ENCODE measurements at places on chromosomes 11 and 22.

GRCh38 chr22:25645964-25646363 lies 81.5 kb downstream of the GRK3 start:
- H3K27ac ChIP-seq: no peak overlapping the region
- H3K4me1 ChIP-seq: no peaks in the 10 kb centered on the region
- no peaks in the 10 kb centered on the region for H3K27me3 ChIP-seq
- DNase-seq: no peak
- no peaks in the 10 kb centered on the region for H3K36me3 ChIP-seq

- no peak overlapping the region for H3K27ac ChIP-seq
- peaks cover 19% of the 10 kb centered on the region for H3K36me3 ChIP-seq
- no peaks in the 10 kb centered on the region for H3K27me3 ChIP-seq
- H3K4me1 ChIP-seq: no peaks in the 10 kb centered on the region
- H3K4me3 ChIP-seq: no peak overlapping the region
Measured at GRCh38 chr22:18088825-18089568, 11.2 kb downstream of the PEX26 start.

GRCh38 chr11:101090679-101091270 lies 38.8 kb downstream of the PGR start:
- no peaks in the 10 kb centered on the region for H3K36me3 ChIP-seq
- DNase-seq: no peak
- no peak overlapping the region for H3K4me3 ChIP-seq
- H3K4me1 ChIP-seq: no peaks in the 10 kb centered on the region
- no peaks in the 10 kb centered on the region for H3K27me3 ChIP-seq

GRCh38 chr11:71548716-71549151 lies 514 bp downstream of the KRTAP5-9 start:
- H3K27ac ChIP-seq: no peak overlapping the region
- no peak overlapping the region for H3K4me3 ChIP-seq

DNA sequence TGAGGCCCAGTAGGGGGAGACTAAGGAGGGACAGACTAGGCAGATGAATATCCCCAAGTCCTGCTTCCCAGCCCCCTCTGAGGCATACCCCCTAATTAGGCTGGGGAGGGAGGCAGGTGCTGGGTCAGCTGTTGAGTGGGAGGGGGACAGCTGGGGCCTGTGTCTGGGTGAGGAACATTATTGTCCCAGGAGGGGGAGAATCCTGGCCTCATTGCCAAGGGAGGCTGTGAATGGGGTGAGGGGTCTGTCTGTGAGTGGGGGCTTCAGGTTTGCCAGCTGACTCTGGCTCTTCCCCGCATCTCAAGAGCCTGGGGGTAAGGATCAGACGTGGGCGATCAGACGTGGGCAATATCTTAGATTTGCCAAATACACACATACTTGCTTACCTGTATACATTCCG lies 2.1 kb downstream of the INPPL1 start:
- no peaks in the 10 kb centered on the region for H3K27me3 ChIP-seq
- peaks cover 18% of the 10 kb centered on the region for H3K4me1 ChIP-seq
- no peak overlapping the region for H3K4me3 ChIP-seq
- H3K36me3 ChIP-seq: peaks cover 24% of the 10 kb centered on the region
- DNase-seq: no peak

- no peaks in the 10 kb centered on the region for H3K36me3 ChIP-seq
- no peak overlapping the region for H3K27ac ChIP-seq
- no peak overlapping the region for H3K4me3 ChIP-seq
Measured at GRCh38 chr22:38966942-38967341, 9.5 kb downstream of the APOBEC3A start.

DNA sequence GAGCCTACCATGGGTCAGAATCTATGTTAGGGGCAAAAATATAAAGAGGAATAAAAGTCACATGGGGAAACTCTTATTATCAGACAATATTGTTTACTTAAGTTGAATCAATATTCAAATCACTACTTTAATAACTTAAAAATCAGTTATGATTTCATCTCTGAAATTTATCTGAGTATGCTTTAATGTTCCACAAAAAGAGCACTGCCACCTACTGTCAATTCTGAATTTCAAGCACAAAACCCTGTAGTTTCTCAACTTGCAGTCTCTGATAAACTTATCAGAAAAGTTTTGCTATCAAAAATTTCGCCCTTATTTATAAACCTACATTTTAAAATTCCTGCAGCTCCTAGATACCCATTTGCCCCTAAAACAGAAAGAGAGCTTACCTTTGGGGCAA lies 47.3 kb downstream of the RDX start:
- H3K27ac ChIP-seq: no peak overlapping the region
- no peaks in the 10 kb centered on the region for H3K27me3 ChIP-seq
- H3K4me1 ChIP-seq: no peaks in the 10 kb centered on the region

- H3K36me3 ChIP-seq: no peaks in the 10 kb centered on the region
- no peak overlapping the region for H3K27ac ChIP-seq
- H3K27me3 ChIP-seq: no peaks in the 10 kb centered on the region
- no peaks in the 10 kb centered on the region for H3K4me1 ChIP-seq
- H3K4me3 ChIP-seq: no peak overlapping the region
Measured at GRCh38 chr11:130092661-130093060, 23.0 kb downstream of the APLP2 start.

DNA sequence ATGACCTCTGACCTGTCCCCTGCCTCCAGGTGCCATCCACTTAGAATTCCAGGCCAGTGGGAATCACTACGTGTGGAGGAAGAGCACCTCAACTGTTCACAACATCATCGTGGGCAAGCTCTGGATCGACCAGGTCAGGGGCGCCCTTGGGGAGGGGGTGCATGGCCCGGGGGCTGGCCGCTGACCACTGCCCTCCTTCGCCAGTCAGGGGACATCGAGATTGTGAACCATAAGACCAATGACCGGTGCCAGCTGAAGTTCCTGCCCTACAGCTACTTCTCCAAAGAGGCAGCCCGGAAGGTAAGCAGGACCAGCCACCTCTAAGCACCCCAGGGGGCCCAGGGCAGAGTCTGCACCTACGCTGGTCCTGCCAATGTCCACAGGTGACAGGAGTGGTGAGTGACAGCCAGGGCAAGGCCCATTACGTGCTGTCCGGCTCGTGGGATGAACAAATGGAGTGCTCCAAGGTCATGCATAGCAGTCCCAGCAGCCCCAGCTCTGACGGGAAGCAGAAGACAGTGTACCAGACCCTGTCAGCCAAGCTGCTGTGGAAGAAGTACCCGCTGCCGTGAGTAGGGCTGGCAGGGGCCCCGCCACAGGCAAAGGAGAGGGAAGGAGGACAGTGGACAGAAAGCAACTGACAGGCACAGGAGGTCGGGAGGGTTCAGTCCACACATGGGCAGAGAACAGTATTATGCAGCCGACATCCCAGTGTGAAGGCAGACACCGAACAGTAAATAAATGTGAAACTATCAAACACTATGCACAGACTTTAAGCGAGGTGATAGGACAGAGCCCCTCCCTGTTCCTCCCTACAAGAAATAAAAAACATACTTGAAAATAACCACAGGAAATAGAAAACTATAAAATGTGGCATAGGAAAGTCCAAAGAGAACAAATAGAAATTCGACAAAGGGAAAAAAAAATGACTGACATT lies 74.9 kb downstream of the MORC2 start:
- H3K27ac ChIP-seq: no peak overlapping the region
- peaks cover 17% of the 10 kb centered on the region for H3K4me1 ChIP-seq
- H3K36me3 ChIP-seq: no peaks in the 10 kb centered on the region

GRCh38 chr22:29580200-29580810 lies 608 bp downstream of the NIPSNAP1 start:
- peak overlapping the region; percentile 65 for H3K27ac ChIP-seq
- no peaks in the 10 kb centered on the region for H3K36me3 ChIP-seq
- peaks cover 5% of the 10 kb centered on the region for H3K4me1 ChIP-seq
- DNase-seq: no peak
- H3K27me3 ChIP-seq: no peaks in the 10 kb centered on the region

DNA sequence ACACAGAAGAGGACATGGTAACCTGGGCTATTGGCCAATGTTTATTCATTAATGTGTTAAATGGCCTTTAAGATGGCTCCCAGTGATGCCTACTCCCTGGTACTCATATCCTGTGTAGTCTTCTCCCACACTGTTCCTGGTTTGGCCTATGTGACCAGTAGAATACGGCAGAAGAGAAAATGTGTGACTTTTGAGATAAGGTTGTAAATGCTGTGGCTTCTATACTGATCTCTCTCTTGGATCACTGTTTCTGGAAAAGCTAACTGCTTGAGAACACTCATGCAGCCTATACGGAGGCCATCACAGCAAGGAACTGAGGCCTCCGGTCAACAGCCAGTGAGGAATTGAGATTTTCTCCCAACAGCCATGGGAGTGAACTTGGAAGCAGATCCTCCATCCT lies 24.1 kb downstream of the MAML2 start:
- DNase-seq: no peak
- H3K4me3 ChIP-seq: no peak overlapping the region
- no peak overlapping the region for H3K27ac ChIP-seq
- H3K27me3 ChIP-seq: no peaks in the 10 kb centered on the region

- no peaks in the 10 kb centered on the region for H3K27me3 ChIP-seq
- H3K4me3 ChIP-seq: no peak overlapping the region
- H3K36me3 ChIP-seq: no peaks in the 10 kb centered on the region
- DNase-seq: no peak
- H3K27ac ChIP-seq: no peak overlapping the region
- H3K4me1 ChIP-seq: no peaks in the 10 kb centered on the region
Measured at GRCh38 chr11:111393585-111393984, 14.5 kb upstream of the POU2AF1 start.

DNA sequence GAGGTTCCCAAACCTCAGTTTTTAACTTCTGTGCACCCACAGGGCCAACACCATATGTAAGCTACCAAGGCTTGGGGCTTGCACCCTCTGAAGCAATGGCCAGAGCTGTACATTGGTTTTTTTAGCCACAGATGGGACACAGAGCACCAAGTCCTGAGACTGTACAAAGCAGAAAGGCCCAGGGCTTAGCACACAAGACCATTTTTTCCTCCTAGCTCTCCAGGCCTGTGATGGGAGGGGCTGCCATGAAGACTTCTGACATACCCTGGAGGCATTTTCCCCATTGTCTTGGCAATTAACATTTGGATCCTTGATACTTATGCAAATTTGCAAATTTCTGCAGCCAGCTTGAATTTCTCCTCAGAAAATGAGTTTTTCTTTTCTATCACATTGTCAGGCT lies 23.4 kb downstream of the CNTF start:
- H3K27me3 ChIP-seq: no peaks in the 10 kb centered on the region
- no peaks in the 10 kb centered on the region for H3K36me3 ChIP-seq
- no peak for DNase-seq
- peaks cover 4% of the 10 kb centered on the region for H3K4me1 ChIP-seq

DNA sequence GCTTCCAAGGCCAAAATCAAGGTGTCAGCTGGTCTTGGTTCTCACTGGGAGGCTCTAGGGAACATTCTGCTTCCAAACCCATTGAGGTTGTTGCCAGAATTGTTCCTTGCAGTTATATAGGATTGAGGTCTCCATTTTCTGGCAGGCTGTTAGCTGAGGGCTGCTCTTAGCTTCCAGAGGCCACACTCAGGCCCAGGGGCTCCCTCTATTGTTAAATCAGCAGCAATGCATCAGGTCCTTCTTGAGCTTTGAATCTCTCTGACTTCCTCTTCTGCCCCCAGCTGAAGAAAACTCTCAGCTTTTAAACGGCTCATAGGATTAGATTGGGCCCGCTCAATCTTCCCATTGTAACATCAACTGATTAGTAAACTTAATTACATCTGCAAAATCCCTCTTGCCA lies 39.3 kb upstream of the BSX start:
- H3K27me3 ChIP-seq: no peaks in the 10 kb centered on the region
- H3K27ac ChIP-seq: no peak overlapping the region
- H3K4me1 ChIP-seq: no peaks in the 10 kb centered on the region
- no peak overlapping the region for H3K4me3 ChIP-seq
- DNase-seq: peak; percentile 18

GRCh38 chr22:19962909-19963806 lies 21.5 kb upstream of the TXNRD2 start:
- no peak overlapping the region for H3K27ac ChIP-seq
- no peaks in the 10 kb centered on the region for H3K27me3 ChIP-seq
- no peak for DNase-seq
- H3K4me3 ChIP-seq: no peak overlapping the region
- peaks cover 10% of the 10 kb centered on the region for H3K4me1 ChIP-seq
- peaks cover 16% of the 10 kb centered on the region for H3K36me3 ChIP-seq

- no peak overlapping the region for H3K4me3 ChIP-seq
- DNase-seq: no peak
- peaks cover 25% of the 10 kb centered on the region for H3K36me3 ChIP-seq
Measured at GRCh38 chr22:24095826-24096757, 85.0 kb downstream of the CABIN1 start.

All from CD8-positive, alpha-beta memory T cell (primary cell).